ENCODE measurements at places on chromosomes 6 and 20.

GRCh38 chr6:78883651-78884050 is 16.3 kb downstream of the IRAK1BP1 start:
- no peak for DNase-seq

GRCh38 chr6:108806171-108806570 is 42.1 kb upstream of the ARMC2 start:
- no peak for DNase-seq

DNA sequence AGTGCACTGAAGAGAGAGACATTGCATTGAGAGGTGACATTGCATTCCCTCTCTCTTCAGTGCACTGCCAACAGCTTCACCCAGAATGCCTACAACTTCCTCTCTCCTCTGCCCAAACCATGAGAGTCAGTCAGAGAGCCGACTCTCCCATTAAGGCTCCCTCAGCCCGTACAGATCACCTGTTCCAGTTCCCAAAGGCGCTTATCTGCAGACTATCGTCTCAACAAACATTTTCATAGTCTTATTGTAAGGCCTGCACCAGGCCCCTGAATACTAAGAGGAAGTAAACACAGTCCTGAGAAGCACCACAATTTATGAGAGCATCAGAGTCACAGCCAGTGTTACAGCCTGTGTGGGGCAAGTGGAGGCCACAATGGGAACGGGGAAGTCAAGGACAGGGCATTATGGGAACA is 53.7 kb downstream of the GFOD1 start:
- DNase-seq: no peak

DNA sequence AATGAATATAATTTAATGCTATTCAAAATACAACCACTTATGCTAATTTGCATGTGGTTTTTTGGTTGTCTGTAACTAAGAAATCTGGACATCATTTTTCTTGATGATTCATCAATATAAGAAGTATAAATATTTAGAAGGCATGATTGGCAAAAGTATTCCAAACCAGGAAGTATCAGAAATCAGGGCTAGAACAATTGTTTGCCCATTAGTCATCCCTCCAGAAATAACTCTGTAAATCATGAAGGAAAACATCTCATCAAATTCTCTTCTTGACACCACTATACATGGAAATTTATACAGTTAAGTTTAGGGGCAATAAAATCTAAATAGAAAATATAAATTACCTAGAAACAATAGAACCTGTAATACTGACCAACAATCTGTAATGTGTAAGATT is 554.7 kb upstream of the HS3ST5 start:
- peak; percentile 30 for DNase-seq

- no peak for DNase-seq
These were observed 127.5 kb upstream of the ESR1 start for GRCh38 chr6:151679941-151680340.

GRCh38 chr20:50730765-50731054 is 670 bp upstream of the PARD6B start:
- DNase-seq: no peak

DNA sequence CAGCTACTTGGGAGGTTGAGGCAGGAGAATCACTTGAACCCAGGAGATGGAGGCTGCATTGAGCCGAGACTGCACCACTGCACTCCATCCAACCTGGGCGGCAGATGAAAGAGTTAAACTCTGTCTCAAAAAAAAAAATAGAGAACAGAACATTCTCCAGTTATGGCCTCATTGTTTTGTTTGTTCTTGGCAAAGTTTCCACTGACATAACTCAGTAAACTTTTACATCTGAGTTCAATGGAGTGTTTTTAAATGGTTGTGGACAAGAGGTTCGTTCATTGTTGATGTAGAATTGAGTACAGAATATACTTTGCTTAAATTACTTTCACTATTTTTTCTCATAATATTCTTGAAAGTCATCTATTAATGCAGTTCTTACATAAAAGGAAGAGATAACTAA is 42.2 kb upstream of the IFNGR1 start:
- peak; percentile 59 for DNase-seq

DNA sequence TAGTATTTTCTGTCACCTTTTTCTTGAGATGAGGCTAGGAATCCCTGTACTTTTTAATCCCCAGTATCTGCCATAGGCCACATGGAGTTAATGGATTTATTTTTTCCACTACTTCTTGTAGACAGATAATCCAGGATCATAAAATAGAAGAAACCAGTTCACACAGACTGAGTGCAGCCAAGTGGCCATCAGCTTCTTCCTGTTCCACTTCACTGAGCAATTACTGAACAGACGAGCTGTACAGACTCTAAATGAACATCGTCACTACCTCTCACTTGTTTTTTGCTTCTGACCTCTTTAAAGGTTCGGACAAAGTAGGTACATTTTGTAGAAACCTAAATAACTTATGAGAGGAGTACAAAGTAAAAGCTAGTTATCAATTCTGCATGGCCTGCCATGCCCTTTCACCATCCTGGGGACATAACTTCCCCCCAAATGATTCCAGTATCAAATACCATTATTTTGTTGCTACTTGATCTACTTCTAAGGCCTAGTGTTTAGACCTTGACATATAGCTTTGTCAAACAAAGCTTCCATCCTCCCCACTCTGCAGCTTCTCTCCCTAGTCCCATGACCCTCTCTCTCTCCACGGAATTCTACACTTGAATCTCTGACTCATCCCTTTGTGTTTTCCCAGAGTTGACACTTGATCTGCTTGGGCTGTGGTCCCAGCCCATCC is 34.4 kb upstream of the ARHGAP18 start:
- DNase-seq: peak; percentile 88

DNA sequence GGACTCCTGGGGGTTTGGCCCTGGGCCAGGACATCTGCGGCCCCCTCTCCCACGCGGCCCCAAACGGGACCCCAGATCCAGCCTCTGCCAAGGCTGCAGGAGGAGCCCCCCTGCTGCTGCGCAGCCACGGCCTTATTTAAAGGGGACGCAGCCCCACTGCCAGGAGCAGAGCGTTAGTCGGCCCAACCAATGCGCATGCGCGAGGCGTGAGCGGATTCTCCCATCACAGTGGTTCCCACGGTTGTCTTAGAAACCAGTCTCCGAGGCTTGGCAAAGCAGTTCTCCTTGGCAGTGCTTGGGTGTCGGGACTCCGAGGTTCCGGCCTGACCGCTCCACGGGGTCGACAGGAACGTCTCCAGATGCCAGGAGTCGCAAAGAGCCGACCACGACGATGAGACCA is 288.3 kb upstream of the ZNF337 start:
- peak; percentile 64 for DNase-seq

- peak; percentile 88 for DNase-seq
These were observed 11.7 kb downstream of the TFEB start for GRCh38 chr6:41723530-41724227.

DNA sequence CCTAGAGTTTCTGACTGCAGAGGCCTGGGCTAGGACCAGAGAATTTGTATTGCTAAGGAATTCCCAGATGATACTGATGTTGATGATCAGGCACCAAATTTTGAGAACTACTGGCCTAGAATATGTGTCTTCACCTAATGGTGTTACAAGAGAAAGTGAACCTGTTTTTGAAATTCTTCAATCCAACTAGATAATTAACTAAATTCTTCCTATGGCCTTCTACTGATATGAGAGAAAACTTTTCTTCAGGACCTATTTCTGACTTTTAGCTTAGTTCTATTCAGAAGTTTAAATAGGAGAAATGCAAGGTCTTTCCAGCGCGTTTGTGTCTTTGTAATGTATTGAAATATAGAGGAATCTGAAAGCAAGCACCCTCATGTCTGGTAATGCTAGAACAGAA is 7.3 kb downstream of the NKAIN2 start:
- DNase-seq: no peak

GRCh38 chr20:23146181-23146580 is 60.1 kb upstream of the CD93 start:
- DNase-seq: no peak

DNA sequence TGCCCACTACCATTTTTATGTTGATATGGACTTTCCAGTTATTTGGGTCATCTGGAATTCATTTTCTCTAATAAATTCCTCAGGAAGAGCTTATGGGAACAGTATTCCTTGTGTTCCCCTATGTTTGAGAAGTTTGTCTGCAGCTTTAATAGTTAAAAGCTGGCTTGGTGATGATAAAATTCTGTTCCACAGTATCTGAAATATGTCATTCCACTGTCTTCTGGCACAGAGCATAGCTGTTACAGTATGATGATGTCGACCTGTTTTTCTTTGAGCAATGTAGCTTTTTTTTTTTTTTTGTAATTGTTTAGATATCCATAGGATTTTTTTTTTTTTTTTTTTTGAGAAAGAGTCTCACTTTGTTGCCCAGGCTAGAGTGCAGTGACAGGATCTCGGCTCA is 43.2 kb downstream of the NCOA3 start:
- DNase-seq: peak; percentile 63

DNA sequence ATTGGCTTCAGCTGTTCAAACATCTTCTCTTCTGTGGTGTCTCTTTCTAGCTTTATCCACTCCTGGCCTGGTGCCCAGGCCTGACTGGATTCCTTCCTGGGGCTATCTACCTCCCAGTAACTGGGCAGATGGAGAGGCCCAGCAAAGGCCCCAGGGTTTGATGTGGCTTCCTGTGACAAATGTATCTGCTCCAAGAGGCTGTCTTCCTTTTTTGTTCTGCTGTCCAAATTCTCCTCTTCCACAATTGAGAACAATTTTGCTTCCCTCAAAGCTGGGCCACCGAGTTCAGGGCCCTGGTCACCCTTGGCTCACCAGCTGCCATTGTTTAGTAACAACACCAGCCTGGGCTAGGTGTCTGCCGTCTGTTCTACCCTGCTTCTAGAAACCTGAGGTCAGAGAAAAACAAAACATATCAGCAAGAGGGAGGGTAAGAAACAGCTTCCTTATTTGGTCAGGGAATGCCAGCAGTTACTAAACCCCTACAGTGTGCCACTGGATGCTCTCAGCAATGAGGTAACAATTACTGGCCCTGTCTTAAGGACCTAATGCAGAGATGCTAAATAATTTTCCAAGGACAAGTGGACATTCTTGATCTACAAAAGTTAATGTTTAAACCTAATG is 3.9 kb downstream of the ZFP57 start:
- peak; percentile 26 for DNase-seq

DNA sequence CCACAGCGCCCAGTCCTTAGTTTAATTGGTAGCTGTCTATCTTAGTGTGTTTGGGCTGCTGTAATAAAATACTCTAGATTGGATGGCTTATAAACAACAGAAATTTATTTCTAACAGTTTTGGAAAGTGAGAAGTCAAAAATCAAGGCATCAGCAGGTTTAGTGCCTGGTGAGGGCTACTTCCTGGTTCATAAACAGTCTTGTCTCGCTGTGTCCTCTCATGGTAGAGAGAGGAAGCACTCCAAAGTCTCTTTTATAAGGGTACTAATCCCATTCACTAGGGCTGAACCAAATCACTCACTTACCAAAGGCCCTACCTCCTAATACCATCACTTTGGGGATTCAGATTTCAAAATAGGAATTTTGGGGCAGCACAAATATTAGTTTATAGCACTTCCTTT is 336.9 kb upstream of the RSPO3 start:
- DNase-seq: no peak

GRCh38 chr20:43438578-43439316 is 18.9 kb upstream of the SRSF6 start:
- DNase-seq: no peak
